ENCODE measurements at places on chromosomes 4 and X.

DNA sequence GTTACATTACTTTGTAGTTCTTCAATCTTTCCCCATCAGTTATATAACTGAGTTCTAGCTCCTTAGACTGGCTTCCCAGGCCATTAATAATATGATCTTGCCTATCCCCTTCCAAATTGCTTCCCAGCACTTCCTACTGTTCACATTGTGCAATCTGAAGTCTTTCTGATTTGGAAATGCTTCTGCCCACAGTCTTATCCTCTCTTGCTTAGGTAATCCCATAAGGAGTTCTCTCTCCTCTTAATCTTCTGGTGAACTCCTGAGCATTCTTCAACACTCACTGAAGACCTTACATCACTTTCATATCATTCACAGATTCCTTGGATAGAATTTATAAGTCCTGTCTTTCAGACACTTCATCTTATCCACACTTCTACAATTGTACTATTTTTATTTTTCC, 132.7 kb upstream of the TTC29 start:
- DNase-seq: no peak

DNA sequence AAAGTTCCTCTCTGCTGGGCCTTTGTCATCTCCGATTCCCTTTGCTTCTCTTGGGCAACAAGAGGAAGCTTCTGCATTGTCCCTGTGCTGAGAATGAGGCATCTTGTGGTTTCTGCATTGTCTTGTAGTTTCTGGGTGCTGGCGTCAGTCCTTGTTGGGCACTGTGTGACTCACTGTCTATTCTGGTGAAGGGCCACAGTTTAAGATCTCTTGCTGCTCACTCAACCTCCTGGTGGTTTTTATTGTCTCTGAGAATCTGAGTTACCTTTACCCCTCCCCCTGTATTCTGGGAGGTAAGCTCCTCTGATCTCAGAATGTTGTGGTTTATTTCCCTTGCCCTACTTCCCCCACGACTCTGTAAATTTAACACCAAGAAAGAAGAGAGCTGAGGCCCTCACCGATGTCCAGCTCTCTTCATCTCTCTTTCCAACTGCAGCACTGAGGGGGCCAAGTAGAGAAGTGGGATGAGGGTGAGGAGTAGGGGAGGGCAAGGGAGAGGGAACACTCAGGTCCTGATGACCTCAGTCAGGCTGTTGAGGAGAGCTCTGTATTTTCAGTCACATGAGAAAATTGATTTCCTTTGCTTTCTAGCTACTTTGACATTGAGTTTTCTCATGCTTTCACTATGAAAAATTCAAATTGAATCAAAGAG, 441.6 kb upstream of the PITX2 start:
- DNase-seq: peak; percentile 93

DNA sequence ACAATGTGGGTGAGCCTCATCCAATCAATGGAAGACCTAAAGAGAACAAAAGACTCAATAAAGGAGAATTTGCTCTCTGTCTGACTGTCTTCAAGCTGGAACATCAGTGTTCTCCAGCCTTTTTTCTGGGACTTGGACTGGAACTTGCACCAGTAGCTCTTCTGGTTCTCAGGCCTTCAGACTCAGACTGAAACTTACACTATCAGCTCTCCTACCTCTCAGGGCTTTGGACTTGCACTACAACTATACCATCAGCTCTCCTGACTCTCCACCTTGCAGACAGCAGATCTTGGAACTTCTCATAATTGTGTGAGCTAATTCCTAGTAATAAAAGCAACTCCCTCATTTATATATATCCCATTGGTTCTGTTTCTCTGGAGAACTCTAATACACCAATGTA, 185.9 kb downstream of the SMIM20 start:
- DNase-seq: no peak

DNA sequence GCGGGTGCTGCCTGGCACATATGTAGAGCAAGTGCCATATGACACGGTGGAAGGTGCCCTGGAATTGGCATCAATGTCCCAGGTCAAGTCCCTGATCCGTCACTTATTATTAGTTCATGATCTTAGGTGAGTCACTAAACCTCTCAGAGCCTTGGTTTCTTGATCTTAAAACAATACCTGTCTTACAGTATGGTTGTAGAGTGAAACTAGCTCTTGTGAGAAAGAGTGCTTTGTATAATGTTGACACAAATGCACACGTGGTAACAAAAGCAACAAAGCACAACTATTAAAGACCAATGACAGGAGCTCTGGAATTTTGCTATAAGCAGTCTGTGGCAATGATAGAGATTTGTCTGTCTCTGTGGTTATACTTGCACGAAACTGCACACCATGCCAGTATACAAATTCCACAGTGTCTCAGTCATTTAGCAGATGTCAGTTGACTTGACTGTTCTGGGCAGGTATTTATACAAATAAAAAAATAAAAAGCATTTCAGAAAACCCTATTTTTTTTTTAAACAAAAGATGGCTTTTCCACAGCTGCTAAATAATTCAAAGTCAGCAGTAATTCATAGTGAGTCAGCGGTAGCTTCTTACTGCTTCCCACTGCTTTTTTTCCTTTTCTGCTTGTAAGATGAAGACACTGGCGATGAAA, 19.7 kb upstream of the ACSL1 start:
- peak; percentile 54 for DNase-seq
